SJSA1 (cell line): ENCODE measurements at places on chromosomes 3 and 15. TPM values are rescaled to one million over a fixed set of nuclear protein-coding genes. Genes with fewer than 3 reads are reported as not detected.

Gene FEZF2
- not detected in 2 replicates for total RNA-seq

Gene TRPM1
- total RNA-seq = 0.08 TPM in 1 of 2 replicates, not detected in the other

Gene CSTA
- total RNA-seq = not detected in 2 replicates

Gene GOLGA8N
- 1.9 and 2.5 TPM in 2 replicates for total RNA-seq

Gene PSMD2
- 423 and 627 TPM in 2 replicates for total RNA-seq

Gene ACOX2
- total RNA-seq = 0.41 and 1.3 TPM in 2 replicates

DNA sequence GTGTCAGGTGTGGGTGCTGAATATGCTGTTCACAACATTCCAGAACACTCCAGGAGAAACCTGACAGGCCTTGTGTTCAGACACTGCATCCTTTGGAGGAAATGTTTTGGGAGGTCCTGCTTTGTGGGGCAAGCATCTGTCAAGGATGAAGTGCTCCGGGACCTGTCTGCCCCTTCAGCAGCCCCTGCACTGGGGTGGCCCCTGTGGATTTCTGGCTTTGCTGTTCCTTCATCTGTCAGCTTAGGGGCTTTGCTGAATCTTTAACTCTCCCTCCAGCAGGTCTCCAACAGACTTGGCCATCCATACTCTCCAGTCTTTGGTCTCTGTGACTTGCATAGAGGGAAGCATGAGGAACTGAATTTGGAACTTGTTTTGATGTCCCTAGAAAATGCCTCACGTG lies 3.1 kb downstream of the PRR23E start:
- no peaks in the 10 kb centered on the region for H3K36me3 ChIP-seq
- no peak for DNase-seq
- H3K27me3 ChIP-seq = no peaks in the 10 kb centered on the region
- H3K4me1 ChIP-seq = no peaks in the 10 kb centered on the region
- no peak overlapping the region for H3K4me3 ChIP-seq
- H3K27ac ChIP-seq = no peak overlapping the region

DNA sequence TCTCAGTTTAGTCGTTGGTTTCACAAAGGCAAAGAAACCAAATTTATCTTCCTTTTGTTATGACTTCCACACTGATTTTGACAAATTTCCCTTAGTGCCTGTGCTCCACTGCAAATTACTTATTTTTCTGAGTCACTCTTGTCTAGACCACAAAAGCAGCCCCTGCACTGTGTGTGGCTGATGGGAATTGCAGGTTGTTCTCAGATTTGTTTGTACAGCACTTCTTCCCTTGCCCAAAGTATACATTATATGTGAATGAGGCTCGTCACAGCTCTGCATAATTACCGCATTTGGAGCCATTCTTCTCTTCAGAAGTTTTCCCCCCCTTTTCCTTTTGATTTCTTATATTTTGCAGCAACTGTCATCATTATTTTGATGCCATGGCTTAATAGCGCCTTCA lies 354.2 kb upstream of the IL12A start:
- H3K27me3 ChIP-seq = no peaks in the 10 kb centered on the region
- H3K4me3 ChIP-seq = no peak overlapping the region
- H3K36me3 ChIP-seq = no peaks in the 10 kb centered on the region
- H3K4me1 ChIP-seq = peaks cover 56% of the 10 kb centered on the region

DNA sequence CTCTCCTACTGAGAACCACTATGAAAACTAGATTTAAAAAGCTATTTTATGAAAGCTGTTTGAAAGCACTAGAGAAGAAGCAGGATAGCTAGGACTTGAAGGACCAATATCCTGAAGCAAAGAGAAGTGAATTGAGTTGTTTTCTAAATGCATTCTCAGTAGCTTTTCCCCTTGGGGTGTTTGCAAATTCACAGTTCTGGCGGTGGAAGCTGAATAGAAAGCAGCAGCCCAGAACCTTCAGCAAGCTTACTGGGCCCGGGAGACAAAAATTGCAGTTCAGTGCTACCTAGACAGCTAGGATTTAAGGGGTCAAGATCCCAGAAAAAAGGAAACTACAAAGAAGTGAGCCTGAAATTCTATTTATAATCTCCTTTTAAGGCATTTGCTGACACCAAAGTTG lies 31.3 kb upstream of the ANP32A start:
- peaks cover 18% of the 10 kb centered on the region; the same call in 1 of the 2 replicates for H3K27me3 ChIP-seq
- no peaks in the 10 kb centered on the region for H3K36me3 ChIP-seq
- H3K4me1 ChIP-seq = no peaks in the 10 kb centered on the region
- H3K4me3 ChIP-seq = no peak overlapping the region
- H3K27ac ChIP-seq = no peak overlapping the region

- H3K4me3 ChIP-seq = no peak overlapping the region
- H3K27ac ChIP-seq = no peak overlapping the region
- H3K27me3 ChIP-seq = no peaks in the 10 kb centered on the region
- peak; percentile 21 for DNase-seq
- peaks cover 7% of the 10 kb centered on the region; the same call in 1 of the 2 replicates for H3K4me1 ChIP-seq
Observed at GRCh38 chr3:59510576-59510975, 460.8 kb upstream of the CFAP20DC start.

DNA sequence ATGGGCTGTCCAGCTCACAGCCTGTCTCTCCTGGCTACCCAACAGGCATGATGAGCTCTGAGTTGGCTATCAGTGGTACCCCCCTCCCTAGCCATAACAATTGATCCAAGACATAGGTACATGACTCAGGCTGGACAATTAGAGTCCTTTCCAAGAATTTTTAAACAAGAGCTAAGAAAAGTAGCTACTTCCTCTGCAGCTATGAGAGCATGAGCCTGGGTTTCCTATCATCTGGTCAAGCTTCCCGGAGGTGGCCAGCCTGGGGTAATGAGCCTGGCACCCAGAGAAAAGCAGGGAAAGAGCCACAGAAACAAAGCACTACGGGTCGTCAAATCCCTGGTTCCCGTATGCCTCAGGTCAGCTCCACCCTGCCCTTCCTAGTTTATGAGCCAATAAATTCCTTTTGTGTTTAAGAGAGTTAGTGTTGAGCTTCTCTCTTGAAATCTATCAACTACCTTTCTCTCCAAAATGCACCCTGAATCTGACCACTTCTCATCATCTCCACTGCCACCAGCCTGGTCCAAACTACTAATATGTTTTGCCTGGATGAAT lies 2.3 kb upstream of the SLC51B start:
- no peaks in the 10 kb centered on the region for H3K27me3 ChIP-seq
- peaks cover 31% of the 10 kb centered on the region for H3K4me1 ChIP-seq
- H3K4me3 ChIP-seq = no peak overlapping the region
- H3K36me3 ChIP-seq = peaks cover 17% of the 10 kb centered on the region
- DNase-seq = no peak

DNA sequence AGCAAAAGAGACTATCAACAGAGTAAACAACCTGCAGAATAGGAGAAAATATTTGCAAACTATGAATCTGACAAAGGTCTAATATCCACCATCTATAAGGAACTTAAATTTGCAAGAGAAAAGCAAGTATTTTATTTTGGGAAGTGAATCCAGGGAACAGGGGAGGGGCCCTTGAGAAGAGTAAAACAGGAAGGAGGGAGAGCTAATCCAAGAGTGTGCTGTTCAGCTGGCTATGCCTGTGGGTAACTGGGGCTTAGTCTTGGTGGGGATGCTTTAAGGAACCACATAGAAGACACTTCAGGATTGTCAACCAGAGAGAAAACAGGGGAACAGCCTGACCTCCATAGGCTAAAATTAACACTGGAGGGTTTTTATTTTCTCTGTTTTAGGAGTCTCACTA lies 3.9 kb upstream of the HHLA2 start:
- H3K4me1 ChIP-seq = no peaks in the 10 kb centered on the region
- H3K27ac ChIP-seq = no peak overlapping the region
- no peaks in the 10 kb centered on the region for H3K36me3 ChIP-seq
- DNase-seq = no peak

DNA sequence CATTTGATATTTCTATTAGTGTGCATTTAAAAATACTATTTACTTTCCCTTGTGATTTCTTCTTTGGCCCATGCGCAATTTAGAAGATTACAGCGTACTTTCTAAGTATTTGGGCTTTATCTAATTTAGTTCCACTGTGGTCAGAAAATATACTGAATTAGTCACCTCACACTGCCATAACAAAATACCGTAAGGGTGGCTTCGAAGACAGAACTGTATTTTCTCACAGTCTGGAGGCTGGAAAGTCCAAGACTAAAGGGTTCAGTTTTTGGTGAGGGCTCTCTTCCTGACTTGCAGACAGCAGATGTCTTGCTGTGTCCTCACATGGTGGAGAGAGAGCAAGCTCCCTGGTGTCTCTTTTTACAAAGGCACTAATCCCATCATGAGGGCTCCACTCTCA lies 286.2 kb downstream of the ADAMTSL3 start:
- H3K4me3 ChIP-seq = no peak overlapping the region
- no peaks in the 10 kb centered on the region for H3K27me3 ChIP-seq
- H3K36me3 ChIP-seq = no peaks in the 10 kb centered on the region

- no peak overlapping the region for H3K4me3 ChIP-seq
- H3K27me3 ChIP-seq = no peaks in the 10 kb centered on the region
- H3K36me3 ChIP-seq = no peaks in the 10 kb centered on the region
- no peaks in the 10 kb centered on the region for H3K4me1 ChIP-seq
- DNase-seq = peak; percentile 34
Observed at GRCh38 chr3:27253831-27254230, 115.4 kb downstream of the NEK10 start.

GRCh38 chr3:115623044-115623868 lies at the start of gene GAP43:
TSS of gene GAP43 (plus strand) at chr3:115623510. CDS start at chr3:115623690, 180 bp downstream.
- no peaks in the 10 kb centered on the region; the same call in 1 of the 2 replicates for H3K27me3 ChIP-seq
- H3K4me3 ChIP-seq = no peak within 1 kb of the TSS
- H3K4me1 ChIP-seq = no peaks in the 10 kb centered on the region
- DNase-seq = peak; percentile 46

GRCh38 chr3:194364652-194365434 lies 4.7 kb downstream of the LRRC15 start:
- H3K4me1 ChIP-seq = peaks cover 35% of the 10 kb centered on the region
- H3K27me3 ChIP-seq = no peaks in the 10 kb centered on the region
- DNase-seq = peak; percentile 66
- H3K27ac ChIP-seq = no peak overlapping the region
- no peaks in the 10 kb centered on the region for H3K36me3 ChIP-seq

DNA sequence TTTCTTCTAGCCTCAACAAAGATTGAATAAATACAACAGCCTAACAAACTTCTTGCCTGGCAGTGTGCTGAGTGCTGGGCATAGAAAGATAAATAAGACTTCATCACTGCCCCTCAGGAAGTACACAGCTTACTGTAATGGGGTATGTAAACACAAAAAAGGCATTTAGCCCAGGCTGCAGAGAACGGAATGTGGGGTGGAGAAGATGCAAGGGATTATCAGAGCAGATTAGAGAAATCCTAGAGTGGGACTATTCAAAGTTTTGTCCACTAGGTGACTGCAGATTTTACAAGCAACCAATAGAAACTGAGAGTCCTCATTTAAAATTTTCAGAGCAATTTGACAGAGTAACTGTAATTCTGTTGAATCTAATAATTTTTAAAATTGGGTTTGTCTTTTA lies 35.4 kb upstream of the TSC22D2 start:
- H3K4me1 ChIP-seq = peaks cover 43% of the 10 kb centered on the region
- H3K27ac ChIP-seq = peak overlapping the region; percentile 99
- H3K27me3 ChIP-seq = no peaks in the 10 kb centered on the region
- peak; percentile 71 for DNase-seq
- H3K4me3 ChIP-seq = no peak overlapping the region

DNA sequence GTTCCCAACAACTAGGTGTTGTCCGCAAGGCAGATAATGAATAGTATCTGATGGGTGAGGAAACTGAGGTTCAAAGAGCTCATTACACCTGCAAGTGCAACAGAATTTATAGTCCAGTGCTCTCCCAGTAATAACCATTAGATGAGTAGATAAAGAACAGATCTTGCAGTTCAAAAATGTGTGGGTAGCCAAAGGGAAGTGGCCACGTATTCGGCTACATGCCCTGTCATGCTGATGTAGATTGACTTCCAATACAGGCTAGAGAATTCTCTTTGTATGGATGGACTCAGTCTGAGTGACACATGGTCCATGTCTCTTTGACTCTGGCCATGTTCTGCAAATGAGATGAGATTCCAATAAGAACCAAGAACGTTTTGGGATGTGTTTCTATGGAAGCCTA lies 187.9 kb upstream of the LPP start:
- no peaks in the 10 kb centered on the region for H3K36me3 ChIP-seq
- H3K27ac ChIP-seq = no peak overlapping the region
- H3K4me3 ChIP-seq = no peak overlapping the region
- DNase-seq = no peak
- no peaks in the 10 kb centered on the region for H3K27me3 ChIP-seq

- no peak for DNase-seq
- no peak overlapping the region for H3K4me3 ChIP-seq
- peaks cover 10% of the 10 kb centered on the region; the same call in 1 of the 2 replicates for H3K36me3 ChIP-seq
- H3K4me1 ChIP-seq = no peaks in the 10 kb centered on the region
- H3K27ac ChIP-seq = no peak overlapping the region; the same call in 1 of the 2 replicates
Observed at GRCh38 chr3:69948246-69948862, 51.2 kb upstream of the SAMMSON start.
